ENCODE measurements at places on chromosomes 7 and 10.
A peak's percentile ranks its signal among the peaks of the same experiment; 100 is the strongest.

GRCh38 chr7:41252551-41252950 is 450.3 kb downstream of the INHBA start:
- no peak for DNase-seq

GRCh38 chr7:121313793-121314676 is 14.8 kb upstream of the WNT16 start:
- DNase-seq = no peak

- peak; percentile 33 for DNase-seq
Measured at GRCh38 chr7:3897430-3898372, 596.6 kb downstream of the SDK1 start.

GRCh38 chr10:76879116-76879913 is 758.3 kb downstream of the KCNMA1 start:
- DNase-seq = no peak

DNA sequence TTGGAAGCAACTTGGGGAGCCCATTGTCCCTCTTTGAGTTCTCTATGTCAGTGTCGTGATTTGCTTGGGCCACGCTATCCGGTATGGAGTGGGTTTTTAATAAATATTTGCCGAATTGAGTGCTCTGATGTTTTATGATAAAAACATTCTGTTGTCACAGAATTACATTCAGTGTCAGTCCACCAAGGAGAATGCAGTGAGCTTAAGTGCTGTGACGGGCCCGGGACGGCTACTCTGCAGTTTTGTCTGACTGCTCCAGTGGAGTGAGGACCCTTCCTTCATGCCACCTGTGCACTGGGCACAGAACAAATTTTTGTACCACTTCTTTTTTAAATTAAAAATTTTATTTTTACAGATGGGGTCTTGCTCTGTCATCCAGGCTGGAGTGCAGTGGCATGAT is 76.0 kb downstream of the CARD11 start:
- no peak for DNase-seq
